Motor neuron (in vitro differentiated cells): ENCODE measurements at places on chromosomes 3 and 15.
A peak's percentile ranks its signal among the peaks of the same experiment; 100 is the strongest.

- peak; percentile 84 for ATAC-seq
Measured at GRCh38 chr3:117165601-117166051, 456.0 kb downstream of the TUSC7 start.

DNA sequence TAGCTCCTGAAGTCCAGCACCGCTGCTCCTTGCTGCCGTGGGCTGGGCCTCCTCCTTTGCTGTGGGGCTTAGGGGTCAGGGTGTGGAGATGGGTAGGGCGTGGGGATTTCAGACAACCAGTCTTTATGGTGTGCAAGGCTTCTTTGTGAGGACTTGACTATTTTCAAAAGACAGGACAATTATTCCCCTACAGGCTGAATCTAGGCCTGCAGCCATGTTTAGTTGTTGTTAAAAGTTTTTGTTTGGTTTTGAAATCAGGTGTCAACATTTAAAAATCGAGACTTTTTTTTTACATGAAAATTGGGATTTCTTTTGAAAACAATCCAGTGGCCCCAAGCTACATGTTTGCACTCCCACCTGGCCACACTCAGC is 10.6 kb downstream of the RPL32 start:
- peak; percentile 20 for ATAC-seq

DNA sequence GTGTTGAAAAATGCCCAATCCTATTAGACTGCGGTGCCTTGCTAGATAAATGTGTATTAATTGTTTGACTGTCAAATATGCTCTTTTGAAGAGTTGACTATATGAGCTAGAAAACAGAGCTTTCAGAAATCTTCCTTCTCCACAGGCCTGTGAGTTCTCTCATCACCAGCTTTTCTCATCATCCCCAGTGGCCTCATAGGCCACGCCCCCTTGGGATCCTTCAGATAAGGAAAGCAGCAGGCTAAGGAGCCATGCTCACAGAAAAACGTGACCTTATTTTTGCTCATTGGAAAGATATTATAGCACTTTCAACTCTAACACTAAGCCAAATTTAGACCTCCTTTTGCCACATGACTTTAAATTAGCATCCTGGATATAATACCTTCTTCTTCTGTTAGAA is 514.4 kb upstream of the ARRDC4 start:
- ATAC-seq, result no peak

- no peak for ATAC-seq
Measured at GRCh38 chr3:104101736-104102135, 1265.0 kb upstream of the ALCAM start.

GRCh38 chr15:41773332-41773728 is 954 bp upstream of the MAPKBP1 start:
- no peak for ATAC-seq

DNA sequence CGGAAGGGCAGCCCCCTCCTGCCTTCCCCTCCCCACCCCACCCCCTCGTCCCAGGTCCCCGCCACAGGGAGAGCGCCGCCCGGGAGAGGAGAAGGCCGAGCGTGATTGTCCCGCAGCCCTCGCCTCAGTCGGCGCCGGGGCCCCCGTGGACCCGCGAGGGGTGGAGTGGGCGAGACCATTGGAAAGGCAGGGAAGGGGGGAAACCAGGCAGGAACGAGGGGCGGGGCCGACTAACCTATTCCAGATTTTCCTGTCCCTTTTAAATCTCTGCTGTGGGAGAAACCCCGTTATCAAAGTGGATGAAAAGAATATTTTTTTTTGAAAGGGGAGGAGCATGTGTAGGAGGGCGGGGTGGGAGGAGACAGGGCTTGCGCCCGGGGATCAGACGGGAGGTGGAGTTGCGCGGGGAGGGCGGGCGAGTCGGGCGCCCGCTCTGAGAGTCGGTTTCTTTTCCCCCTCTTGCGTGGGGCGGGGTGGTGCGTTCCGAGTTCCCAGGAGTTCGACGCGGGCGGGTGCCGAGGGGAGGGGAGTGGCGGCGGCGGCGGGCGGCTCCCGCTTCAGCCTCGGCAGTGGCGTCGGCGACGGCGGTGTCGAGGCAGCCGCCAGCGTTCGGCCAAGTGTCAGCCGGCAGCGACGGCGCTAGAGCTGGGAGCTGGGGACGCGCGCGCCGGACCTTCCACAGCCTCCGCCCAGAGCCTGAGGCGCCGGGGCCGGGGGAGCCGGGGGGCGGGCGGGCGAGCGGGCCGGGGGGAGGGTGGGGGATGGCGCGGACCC is at the start of gene NECTIN3:
Gene NECTIN3 (plus strand): TSS at position 560 of the 774 bp plus-strand sequence. CDS start 202 bp downstream, at position 762.
- peak; percentile 87 for ATAC-seq

- no peak for ATAC-seq
Measured at GRCh38 chr3:186888569-186888968, 41.8 kb upstream of the ST6GAL1 start.

DNA sequence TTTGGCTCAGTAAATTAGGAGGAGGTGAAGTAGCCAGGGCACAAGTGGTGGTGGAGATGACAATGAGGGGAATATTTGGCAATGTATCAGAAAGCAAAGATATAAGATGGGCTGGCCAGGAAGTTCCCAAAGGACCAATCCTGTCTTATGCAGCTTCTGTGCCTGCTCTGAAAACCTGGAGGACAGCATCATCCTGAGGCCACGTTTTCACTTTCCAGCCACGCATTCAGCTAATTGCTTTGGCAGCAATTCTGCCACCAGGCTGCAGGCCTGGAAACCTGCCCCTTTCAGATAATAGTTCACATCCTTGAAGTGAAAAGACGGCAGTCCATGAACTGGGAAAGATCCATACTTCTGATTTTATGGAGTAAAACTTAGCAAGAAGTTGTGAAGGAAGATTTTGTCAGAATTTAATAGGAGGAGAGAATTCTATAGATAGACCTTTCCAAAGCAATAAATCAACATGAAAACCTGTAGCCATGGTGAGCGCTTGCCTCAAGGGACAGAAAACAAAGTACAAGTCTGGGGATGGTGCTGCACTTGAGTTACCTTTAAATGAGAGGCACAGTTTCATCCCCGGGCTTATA is 682.5 kb downstream of the GRM7 start:
- peak; percentile 40 for ATAC-seq

GRCh38 chr3:153714588-153715290 is 406.5 kb upstream of the ARHGEF26 start:
- no peak for ATAC-seq

- ATAC-seq, result peak; percentile 27
Measured at GRCh38 chr15:39460748-39461147, 120.1 kb upstream of the THBS1 start.

DNA sequence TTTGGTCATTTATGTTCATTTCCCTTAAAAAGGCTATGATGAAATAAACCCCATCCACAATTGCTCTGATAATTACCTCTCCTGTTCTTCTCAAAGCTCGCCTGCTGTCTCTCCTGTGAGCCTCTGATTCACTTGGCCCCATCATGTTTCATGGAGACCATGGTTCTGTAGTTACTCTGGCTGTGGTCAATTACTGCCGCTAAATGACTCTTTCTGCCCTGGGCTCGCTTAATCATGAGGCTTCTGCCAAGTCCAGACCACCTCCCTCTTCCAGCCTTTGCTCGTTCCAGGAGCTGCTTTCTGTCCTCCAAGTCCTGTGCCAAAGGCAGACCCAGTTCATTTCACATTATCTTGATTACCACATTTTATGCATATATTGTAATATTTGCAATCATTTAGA is 91.9 kb downstream of the THSD4 start:
- no peak for ATAC-seq

DNA sequence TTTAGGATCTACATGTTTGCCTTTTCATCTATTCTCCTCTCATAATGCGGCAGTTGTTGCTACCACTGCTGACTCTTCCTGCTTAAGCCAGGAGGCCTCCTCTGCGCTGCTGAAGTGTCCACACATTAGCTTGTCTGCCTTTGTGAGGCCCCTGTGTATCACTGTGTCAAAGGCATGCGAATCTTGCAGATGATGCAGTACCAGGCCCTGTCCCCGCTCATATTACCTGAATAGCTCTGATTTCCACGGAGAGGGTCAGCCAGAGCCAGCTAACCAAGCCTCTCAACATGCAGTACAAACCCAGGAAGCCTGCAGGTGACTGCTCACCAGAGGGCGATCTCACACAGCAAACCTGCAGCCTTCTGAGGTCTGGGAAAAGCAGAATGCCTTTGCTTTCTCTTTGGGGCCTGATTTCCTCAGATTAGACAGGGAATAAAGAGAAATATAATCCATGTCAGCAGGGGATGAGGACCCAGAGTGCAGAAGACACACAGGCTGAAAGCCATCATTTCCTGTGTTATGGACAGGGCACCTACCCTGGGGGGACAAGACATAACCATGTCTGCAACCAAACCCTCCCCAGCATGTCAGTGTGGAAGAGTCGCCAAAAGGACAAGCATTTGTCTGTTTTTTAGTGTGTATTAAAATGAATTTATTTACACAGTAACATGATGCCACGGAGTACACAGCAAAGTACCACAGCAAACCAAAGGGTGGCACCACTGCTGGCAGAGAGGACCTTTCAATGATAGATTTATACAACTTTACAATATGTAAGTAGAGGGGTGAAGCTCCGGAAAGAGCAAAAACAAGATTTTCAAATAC is 36.8 kb upstream of the TSPAN3 start:
- ATAC-seq, result peak; percentile 47

- no peak for ATAC-seq
Measured at GRCh38 chr3:184272269-184272668, 3.6 kb upstream of the ECE2 start.

DNA sequence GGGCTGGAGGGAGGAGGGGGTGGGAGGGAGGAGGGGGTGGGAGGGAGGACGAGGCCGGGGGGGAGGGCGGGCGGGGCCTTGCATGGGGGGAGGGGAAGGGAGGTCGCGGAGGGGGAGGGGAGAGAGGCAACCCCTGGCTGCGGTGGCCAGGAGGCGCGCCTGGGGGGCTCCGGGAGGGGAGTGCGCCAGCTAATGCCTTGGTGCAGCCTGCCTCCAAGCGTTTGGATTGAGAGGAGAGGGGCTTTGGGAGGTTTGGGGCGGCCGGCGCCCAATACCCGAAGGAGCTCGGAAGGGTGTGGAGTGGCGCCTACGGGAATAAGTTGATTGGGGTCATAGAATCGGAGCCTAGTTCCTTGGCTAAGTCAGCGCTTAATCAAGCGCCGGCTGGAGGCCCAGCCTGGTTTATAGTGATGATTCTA is 557 bp downstream of the TFG start:
- ATAC-seq, result peak; percentile 39

- no peak for ATAC-seq
Measured at GRCh38 chr3:120648290-120648689, 33.7 kb downstream of the HGD start.

- no peak for ATAC-seq
Measured at GRCh38 chr15:57156210-57156884, 220.0 kb upstream of the CGNL1 start.

- no peak for ATAC-seq
Measured at GRCh38 chr15:49236869-49237268, 66.8 kb downstream of the GALK2 start.

- ATAC-seq, result no peak
Measured at GRCh38 chr3:16322189-16322588, 57.2 kb downstream of the OXNAD1 start.

- no peak for ATAC-seq
Measured at GRCh38 chr3:186732169-186732766, 15.1 kb downstream of the KNG1 start.

GRCh38 chr3:100695696-100696095 is 13.6 kb upstream of the TFG start:
- ATAC-seq, result no peak

- ATAC-seq, result no peak
Measured at GRCh38 chr3:184907681-184908649, 96.0 kb downstream of the VPS8 start.

DNA sequence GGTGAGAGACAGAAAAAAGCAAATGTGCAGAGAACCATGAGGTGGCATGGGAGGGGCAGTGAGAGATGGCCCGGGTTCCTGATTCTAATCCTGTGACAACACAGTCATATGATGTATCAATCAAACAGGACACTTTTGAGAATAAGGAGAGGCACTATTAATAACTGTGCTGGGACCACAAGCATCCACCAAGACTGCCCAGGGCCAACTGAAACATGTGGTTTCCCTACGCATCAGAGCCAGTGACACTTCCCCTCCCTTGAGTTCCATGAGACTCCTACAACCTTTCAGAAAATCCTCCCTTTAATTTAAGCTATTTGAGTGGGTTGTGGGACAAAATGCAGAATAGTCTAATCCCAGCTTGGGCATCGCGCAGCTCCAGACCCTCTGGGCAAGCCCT is 17.4 kb downstream of the SH3BP5 start:
- peak; percentile 19 for ATAC-seq

- no peak for ATAC-seq
Measured at GRCh38 chr3:116211901-116212300, 233.4 kb downstream of the LSAMP start.

GRCh38 chr3:30256474-30256873 is 349.9 kb upstream of the TGFBR2 start:
- ATAC-seq, result no peak

GRCh38 chr3:71172189-71172588 is 411.3 kb downstream of the FOXP1 start:
- ATAC-seq, result no peak

- no peak for ATAC-seq
Measured at GRCh38 chr15:63906266-63906584, 72.5 kb upstream of the HERC1 start.

DNA sequence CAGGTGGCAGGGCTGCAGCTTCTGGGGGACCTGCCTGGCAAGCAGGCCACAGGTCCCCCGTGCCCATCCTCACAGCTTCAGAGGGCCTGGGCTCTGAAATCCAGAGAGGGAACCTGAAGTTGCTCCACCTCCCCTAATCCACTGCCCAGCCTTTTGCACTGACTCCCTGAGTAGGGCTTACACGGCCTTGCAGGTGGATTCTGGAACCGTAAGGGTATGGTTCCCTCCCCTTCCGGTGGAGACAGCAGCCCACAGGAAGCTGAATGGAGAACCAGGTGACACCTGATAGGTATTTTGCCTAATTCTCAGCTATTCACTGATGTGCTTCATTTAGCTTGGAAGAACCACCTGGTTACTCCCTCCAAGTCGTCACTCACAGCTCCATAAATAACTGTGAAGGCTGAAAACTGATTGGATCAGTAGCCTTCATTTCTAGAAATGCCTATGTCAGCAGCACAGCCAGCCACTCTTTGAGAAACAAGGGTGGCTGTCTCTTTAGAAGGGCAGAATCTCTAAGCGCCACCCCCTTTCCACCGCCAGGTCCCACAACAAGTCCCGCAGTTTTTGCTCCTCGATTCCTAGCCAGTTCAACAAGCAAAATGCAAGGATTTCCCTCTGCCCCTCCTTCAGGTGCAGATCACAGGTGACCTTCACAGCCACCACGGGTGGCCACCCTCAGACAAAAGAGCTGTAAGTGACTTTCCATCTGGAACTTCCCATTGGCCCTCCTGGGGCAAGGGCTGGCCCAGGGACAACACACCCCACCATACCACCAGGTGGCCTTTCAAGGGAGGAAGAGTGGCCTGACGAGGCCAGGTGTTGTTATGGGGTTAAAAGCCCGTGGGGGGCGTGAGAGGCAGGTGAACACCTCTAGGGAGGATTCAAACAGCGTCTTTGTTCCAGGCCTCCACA is 112.9 kb downstream of the SEC22A start:
- ATAC-seq, result no peak

DNA sequence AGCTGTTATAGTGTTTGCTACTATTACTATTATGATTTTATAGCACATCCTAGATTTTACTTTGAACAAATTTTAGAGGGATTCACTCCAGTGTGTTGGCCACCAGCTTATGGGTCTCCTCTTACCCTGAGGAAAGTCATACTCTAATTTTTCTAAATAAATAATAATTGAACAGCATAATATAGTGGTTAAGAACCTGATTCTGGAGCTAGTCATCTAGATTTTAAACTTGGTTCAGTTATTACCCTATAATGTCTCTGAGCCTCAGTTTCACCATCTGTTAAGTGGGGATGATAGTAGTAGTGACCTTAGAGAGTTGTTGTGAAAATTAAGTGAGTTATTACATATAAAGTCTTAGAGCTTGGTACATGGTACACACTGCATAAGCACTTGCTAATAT is 30.7 kb upstream of the TOPAZ1 start:
- no peak for ATAC-seq
